ENCODE measurements at places on chromosomes 2 and 18.

DNA sequence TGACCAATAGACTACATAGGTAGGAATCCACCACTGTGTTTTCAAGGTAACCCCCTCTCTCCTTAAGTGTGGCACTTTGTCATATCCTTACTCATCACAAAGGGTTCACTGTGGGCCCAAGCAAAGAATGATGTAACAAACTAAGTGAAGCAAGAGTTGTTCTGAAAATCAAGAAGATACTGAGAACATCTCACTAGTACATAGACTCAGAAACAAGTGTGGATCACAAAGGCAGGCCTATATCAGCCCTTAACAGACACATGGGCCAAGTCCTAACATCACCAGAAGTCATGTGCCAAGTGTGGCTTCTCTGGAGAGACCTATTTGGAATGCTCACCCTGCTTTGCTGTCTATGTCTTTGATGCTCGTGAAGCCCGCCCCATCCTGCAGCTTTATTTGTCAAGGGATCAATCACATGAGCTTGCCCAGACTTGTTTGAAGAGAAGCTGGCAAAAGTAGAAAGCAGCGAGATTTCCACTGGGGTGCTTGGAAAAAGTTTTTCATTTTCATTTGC, 131.2 kb upstream of the TTC39C start:
- no peak for DNase-seq

DNA sequence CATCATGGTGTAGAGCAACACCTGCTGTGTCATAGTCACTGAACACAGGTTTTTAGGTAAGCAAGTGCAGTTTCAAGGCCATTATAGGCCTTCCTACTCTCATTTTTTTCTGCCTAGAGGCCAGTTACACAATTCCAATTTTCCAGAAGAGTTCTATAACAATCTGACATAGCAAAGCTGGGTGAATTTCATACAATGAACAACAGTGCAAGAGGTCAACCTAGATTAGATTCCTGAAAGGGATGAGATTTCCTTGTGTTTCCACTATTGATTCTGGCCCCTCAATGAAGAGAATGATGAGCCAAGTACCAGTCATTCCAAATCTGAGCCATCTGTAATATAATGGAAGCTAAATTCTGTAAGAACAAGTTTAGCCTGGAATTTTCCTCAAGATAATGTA, 15.3 kb upstream of the CD28 start:
- DNase-seq = no peak

DNA sequence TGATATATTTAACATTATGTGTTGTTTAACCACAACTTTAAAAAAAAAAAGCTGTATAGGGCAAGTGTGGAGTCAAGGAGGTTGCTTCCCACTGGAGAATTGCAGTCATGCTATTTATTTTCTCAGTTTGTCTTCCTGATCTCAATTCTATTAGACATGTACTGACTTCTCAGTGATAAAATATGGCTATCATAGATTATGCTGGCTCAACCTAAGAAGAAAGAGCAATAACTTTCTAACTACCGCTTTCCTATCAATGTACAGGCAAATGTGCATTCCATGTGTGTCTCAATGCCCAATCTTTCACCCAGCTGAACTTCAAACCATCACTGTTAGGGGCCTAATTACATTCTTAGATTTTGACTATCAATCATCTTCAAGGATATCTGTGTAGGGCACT, 201.4 kb downstream of the CTNNA2 start:
- no peak for DNase-seq

DNA sequence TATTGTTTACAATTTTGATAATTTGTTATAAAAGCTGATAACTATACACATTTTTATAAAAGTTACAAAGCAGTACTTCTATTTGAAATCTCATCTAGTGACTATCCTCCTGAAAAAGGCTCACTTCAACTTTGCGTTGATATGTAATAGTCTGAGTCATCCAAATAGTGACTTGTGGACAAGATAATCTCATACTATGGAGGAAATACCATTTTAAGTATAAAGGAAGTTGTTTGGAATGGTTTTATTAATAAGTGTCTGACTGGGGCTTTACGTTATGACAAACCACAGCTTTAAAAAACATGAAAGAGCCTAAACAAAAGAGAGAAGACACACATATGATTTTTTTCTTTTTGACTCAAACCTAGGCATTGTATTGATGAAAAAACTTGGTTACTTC, 272.3 kb upstream of the COL3A1 start:
- DNase-seq = no peak

DNA sequence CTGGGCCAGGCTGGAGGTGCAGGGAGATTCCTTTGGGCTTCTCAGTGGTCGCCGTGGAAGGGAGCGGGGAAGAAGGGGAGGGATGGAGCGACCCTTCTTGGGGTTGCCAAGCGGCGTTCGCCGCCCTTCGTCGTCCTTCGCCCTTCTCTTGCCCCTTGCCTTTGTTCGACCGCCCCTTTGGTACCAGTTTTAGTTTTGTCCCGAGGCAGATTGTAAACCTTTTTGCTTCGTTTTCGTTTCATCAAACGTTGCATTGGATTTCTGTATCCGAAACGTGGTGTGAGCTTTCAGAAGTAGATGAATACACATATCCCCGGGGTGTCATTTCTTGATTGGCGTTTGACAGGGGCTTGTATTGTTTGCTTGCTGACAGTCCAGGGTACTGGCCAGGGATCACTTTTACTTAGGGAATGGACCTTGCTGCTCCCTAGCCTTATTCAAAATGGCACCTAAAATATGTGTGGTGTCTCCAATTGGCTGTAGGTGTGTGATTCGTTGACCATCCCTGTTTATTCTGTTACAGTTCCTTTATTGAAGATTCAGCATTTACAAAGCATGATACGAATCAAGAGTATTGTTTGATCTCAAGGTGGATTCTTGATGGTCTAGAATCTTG, 788 bp downstream of the USP14 start:
- DNase-seq = no peak

DNA sequence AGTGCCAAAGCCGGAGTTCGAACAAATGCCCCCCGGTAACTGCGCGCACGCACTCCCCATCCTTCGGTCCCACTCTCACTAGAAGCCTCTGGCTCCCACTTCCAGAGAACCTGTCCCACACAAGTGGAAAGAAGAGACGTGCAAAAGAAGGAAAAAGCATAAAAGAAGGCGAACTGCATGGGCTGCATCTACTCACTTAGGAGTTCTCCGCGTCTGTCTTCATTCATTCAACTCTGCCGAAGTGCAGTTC, 312 bp downstream of the NR4A2 start:
- no peak for DNase-seq

DNA sequence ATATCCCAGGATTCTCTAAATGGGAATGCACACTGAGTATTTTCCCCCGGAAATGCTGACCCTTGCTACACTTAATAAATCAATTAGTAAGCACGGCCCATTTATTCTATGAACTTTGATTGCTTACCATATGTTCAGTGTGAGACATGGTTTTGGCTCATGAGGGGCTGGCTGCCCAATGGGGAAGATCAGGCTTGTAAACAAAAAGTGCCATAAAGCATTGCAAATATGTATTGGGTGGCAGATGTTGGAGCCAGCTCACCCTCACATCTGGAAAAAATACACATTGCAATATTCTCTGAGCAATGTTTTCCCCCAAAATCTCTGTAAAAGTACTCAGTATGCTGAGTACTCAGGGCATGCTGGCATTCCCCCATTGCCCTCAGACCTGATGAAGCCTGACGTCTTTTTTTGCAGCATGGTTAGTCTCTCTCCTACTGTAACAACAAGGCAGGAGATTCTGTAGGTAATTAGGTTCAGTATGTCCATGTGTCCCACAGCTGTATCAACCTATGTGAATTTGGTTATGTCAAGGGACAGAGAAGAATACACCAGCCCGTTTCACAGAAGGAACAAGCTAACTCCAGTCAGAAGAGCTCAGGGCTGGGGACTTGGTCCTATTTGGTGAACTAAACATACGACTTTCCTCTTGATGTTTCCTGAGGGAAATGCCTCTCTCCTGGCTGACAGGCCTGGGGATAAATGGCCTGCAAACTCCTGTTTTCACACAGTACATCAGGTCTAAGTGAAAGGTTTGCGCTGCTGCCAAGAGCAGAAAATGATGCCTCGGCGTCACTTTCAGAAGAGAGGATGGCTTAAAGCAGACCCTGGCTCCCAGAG, 202.4 kb downstream of the INSIG2 start:
- no peak for DNase-seq

- peak; percentile 51 for DNase-seq
Measured at GRCh38 chr18:23825978-23826405, 136.7 kb downstream of the LAMA3 start.

- no peak for DNase-seq
Measured at GRCh38 chr2:23772056-23772455, 154.9 kb downstream of the ATAD2B start.

GRCh38 chr2:45466053-45466452, 145.0 kb downstream of the SRBD1 start:
- DNase-seq = no peak

DNA sequence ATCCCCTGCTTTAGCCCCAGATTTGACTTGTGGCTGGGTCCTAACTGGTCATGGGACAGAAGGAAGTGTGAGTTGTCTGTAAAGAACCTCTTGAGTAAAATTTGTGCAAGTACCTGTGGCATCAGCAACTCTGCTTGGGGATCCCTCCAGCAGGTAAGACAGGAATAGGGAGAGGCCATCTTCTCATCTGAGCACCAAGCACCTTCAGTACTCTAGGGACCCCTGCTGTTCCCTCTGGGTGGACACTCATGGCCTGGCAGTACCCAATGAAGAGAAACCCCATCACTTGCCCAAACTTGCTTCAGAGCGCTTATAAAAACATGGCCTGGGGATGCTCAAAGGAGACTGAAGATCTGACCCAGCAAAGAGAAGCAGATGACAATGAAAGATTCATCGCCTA, 297.8 kb downstream of the SP3 start:
- no peak for DNase-seq

- no peak for DNase-seq
Measured at GRCh38 chr18:6795307-6795706, 65.8 kb downstream of the ARHGAP28 start.
